ENCODE measurements at places on chromosomes 11 and 22.
A peak's percentile ranks its signal among the peaks of the same experiment; 100 is the strongest.

GRCh38 chr11:1086171-1087102, 11.8 kb downstream of the MUC2 start:
- DNase-seq, result no peak

DNA sequence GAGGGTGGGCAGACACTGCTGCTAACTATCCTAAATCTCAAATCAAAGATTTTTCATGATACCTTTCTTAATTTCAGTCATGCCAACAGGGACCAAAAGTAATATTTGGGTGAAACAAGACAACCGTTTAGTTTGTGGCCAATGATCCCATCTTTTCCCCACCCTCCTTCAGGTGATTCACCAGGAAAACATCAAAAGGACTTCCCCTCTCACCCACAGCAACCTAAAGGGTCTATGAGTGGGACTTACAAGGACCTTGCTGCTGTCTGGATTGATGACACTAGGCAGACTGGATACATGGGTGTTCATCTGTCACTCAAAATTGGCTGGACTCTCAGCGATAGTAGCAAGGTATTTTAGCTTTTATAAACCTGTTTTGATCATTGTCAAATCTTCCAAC, 62.0 kb upstream of the ZC3H12C start:
- DNase-seq, result no peak

DNA sequence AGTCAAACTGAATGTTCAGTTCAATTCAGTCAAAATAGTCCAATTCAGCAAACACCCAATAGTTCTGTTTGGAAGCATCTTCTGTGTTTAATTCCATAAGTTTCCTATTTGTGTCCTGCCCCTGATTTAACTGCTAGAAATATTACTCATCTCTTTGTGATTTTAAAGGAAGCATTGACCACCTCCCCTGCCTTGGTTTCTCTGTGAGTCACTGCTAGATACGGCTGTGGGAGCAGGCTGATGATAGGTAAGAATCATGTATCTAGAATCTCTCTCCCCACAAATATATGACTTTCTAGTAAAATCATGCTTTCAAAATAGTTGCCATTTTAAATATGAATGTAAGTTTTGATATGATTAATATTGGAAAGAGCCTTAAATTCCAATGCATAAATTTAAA, 888.5 kb downstream of the NTM start:
- no peak for DNase-seq

GRCh38 chr22:17785185-17786184, 11.2 kb upstream of the BID start:
- DNase-seq, result no peak

GRCh38 chr11:86781546-86781945, 18.8 kb upstream of the PRSS23 start:
- no peak for DNase-seq

- DNase-seq, result no peak
Measured at GRCh38 chr11:2709429-2709828, 9.6 kb upstream of the KCNQ1OT1 start.

DNA sequence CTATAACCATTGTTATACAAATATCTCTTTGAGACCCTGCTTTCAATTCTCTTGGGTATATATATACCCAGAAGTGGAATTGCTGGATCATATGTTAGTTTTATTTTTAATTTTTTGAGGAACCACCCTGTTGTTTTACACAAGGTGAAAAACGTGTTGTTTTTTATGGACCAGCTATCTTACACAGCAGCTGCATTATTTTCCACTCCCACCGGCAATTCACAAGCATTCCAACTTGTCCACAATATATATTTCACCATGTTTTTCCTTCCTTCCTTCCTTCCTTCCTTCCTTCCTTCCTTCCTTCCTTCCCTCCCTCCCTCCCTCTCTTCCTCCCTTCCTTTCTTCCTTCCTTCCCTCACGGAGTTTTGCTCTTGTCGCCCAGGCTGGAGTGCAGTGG, 6.3 kb upstream of the APOL5 start:
- no peak for DNase-seq

- DNase-seq, result no peak
Measured at GRCh38 chr11:120032766-120033390, 105.0 kb downstream of the TRIM29 start.

DNA sequence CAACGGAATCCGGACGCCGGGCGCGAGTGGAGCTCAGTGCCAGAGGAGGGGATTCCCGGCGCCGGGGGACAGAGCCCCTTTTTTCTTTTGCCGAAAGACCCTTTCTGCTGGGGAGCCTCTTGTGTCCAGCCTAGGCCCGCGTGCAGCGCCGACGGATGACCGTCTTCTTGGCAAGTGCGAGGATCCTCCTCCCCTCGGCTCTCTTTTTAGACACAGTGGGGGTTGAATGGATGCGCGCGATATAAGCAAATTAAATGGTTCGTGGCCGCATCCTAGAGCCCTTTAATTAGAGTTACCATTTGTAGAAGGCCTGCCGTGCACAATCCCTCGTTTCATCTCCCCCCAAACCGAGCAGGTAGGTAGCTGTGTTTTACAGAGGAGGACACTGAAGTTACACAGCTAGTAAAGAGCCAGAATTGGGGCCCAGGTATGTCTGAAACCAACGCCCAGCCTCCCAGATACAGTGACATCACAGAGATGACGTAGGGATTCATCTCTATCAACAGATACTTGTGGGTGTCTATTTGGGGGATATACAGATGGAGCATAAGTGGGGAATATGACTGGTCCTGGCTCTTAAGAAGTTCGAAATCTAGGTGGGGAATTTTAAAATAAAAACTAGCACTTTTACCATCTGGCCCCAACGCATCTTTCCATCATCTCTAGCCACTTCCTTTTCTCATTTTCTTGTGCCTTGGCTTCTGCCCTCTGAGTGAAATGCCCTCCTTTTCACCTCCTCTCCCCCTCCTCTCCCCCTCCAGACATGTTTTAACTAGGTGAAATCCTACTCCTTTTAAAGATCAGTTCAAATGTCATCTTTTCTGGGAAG, 875 bp downstream of the TCP11L1 start:
- peak; percentile 16 for DNase-seq

DNA sequence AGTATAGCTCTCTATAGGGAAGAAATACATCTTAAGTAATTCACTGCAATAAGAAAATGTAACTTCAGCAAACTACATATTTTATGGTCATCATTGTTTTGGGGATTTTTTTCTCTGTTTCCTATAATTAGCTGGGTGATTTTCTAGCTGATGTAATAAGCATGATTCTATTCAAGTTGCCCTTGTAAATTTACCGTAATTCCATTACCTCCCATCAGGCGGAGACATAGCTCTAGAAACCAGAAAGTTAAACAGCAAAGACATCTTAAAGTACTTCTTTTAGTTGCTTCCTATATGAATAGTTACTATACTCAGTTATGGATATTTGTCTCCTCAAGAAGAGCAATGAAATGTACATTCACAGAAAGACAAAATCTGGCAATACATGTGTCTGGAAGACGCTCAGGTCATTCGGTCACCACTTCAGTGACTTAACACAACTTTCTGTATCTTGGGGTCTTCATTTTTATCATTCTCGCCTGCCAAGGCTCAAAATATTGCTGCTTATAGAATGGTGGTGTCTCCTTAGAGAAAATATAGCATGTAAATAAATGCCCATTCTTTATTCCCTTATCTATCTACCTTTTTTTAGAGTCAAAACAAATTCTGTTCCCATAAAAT, 239.9 kb upstream of the ZC3H12C start:
- DNase-seq, result peak; percentile 46

- no peak for DNase-seq
Measured at GRCh38 chr22:30183861-30184278, 62.7 kb downstream of the LIF start.

DNA sequence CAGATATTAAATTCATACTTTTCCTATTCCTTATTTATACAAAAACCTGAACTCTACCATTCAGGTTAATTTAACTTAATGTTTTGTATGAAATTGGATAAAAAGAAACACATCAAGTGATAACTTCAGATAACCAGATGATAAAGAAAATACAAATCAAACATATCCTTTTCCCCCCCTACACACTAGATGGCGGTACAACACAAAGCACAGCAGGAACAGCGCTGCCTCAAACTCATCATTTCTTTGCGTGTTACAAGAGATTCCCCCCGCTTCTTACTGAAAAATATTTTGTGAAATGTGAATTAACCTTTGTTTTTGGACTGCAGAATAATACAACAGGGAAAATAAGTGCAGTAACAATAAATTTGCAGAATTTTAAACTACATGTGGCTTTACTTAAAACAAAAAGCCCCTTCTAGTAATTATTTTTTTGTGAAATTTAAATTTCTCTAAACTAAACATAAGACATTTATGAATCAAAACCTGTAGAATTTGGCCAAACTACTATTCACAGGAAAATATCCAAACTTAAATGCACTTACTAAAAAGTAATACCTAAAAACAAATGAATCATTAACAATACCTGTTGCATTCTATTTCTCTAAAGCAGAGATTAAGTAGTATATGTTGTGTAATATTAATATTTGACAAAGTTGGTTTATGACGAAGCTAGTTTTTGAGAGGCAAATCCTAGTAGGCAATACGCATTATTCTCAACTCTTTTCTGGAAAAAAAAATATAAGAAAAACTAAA, 74.4 kb downstream of the ARHGAP32 start:
- DNase-seq, result peak; percentile 38

DNA sequence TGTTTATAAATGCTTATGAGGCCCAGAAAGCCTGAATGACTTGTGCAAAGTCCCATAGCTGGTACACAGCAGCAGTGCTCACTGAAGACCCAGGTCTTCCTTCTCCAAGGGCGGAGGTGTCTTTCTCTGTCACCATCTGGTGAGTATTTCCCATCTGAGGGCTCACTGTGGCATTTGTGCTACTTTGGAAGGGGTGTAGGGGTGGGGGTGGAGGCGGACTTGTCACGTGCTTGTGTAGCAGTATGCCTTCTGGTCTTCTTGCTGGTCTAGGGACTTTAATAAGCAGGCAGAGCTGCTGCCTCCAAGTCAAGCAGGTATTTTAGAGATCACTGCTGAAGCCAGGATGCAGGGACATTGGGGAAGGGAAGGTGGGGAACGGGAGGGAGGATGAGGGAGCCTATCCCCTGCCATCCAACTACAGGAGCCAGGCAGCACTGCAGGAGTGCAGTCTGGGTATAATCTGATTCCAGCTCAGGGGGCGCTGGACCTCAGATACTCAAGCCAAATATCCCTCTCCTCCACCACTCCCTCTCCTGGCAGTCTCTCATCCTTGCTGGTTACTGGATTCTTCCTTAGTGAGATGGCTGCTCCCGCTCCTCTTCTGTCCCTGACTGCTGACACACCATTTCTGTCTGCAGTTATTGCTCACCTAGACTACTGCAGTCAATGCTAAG, 3.4 kb downstream of the ABCC8 start:
- DNase-seq, result no peak

GRCh38 chr11:78961247-78961646, 386.6 kb upstream of the NARS2 start:
- DNase-seq, result peak; percentile 2

GRCh38 chr22:50269970-50270665, at the start of gene MAPK11:
Gene MAPK11, minus strand, starts transcription at chr22:50270380. Its CDS starts 88 bp downstream, at chr22:50270292.
- DNase-seq, result peak; percentile 16

- no peak for DNase-seq
Measured at GRCh38 chr22:24189249-24190158, 8.2 kb downstream of the SUSD2 start.

DNA sequence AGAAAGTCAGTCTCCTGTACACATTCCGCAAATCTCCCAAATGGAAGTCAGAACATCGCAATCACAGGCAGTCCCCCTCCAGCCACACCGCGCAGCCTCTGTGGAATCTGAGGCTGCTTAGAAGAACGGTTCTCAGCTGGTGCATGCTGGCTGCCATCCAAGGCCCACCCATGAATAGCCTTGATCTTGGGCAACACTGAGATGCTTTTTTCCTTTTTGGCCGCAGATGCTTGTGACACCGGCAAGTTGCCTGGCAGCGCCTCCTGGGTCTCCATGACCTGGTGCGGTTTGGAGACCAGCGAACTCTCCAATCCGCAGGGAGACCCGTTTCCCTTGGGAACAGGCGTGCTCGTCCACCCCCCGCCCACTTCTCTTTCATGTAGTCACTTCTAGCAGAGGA, 26.3 kb upstream of the PHF21B start:
- DNase-seq, result no peak

DNA sequence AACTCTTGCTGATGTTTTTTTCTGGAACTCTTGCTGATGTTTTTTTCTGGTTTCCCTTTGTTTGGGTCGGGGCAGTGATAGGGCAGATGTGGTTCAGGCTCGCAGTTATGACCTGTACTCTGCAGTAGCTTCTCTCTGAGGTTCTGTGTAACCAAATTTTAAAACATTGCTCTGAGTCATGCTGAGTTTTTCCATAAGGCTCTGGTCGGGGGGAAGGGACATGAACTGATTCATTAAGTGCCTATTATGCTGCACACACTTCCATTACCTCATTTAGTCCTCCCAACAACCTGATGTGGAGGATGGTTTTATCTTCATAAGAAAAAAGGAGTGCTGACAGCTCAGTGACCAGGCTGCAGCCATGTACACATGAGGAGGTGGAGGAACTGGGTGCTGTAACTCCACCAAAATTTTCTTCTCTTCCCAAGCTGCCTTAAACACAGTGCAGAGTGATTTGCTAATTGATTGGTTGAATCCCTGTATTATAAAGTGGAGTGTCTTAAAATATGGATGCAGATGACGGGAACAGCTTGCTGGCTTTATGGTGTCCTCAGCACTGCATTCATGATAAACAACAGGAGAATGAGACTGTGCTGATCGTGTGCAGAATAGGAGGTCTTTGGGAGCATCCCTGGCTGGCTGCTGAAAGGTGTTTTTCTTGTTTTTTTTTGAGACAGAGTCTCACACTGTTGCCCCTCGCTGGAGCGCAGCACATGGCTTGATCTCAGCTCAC, 19.1 kb downstream of the TNRC6B start:
- DNase-seq, result no peak

DNA sequence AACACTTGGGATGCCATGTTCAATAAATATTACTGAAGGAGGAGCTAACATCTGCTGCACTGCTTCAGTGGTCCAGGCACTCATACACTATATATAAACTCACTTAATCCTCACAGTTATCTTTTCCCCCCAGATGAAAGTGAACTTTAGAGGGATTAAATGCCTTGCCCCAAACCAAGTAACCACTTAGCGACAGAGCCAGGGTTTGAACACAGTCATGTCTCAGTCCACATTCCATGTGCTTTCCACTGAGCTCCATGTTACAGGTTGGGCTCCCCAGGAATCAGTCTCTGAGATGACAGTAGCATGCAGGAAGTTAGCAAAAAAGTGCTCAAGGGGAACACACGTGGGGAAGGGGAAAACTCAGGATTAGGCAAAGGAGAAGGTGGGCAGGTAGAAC, 59.3 kb downstream of the ENDOD1 start:
- no peak for DNase-seq

DNA sequence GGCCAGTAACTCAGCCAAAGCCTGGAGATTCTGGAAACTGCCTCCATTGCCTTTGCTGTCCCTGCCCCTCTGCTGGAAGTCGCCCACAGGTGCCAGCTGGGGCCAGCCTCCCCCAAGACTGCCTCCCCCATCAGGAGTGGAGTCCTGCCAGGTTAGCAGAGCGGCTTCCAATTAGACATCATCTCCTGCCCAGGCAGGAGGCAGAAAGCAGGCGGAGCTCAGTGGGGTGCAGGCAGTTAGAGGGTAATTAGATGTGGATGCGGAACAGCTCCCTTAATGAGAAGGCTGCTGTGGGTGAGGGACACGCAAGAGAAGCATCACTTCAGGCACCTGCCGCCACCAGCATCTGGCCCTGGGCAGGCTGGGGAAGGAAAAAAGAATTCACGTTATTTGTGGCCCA, 90.9 kb upstream of the TP53I11 start:
- DNase-seq, result peak; percentile 99

Measured in NCI-H446 treated with DMSO at 0.1 percent for 48 hours (cell line).